ENCODE measurements at places on chromosomes 1 and 21.

- DNase-seq, result no peak
Measured at GRCh38 chr1:191699343-191699742, 458.9 kb upstream of the RGS18 start.

DNA sequence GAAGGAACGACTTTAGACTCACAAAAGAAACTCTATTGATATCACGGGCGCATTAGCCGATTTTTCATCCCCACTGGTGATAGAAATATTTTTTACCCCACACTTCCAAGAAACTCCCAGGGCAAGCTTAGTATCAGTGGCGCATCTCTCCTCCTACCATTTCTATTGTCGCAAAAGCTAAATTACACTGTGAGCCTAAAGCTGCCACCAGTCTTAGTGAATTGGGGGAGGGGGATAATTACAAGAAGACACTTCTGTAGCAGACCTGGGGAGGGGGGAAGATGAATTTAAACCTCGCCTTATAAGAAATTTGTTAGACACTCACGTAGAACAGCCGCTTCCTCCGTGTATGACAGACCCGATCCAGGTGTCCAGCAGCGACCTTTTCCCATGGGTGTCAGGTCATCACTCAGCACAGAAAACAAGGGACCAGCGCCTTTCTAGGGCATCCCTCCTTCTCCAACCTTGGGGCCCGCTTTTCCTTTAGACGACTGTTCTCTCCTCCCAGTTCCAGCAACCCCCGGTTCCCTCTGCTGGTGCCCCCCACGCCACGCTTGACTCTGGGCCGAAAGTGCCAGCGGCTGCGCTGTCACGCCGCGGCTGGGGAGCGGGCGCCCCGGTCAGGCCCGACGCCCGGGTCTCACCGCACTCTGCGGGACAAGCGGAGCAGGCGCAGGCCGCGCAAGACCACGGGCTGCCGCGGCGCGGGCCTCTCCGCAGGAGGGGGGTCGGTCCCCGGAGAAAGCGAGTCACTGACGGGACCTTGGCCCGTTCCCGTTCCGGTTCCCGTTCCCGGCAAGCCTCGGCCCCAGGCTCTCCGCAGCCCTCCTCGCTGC is 821 bp downstream of the PHC2 start:
- peak; percentile 16 for DNase-seq

- DNase-seq, result no peak
Measured at GRCh38 chr1:87765681-87766070, 437.0 kb downstream of the LMO4 start.

- no peak for DNase-seq
Measured at GRCh38 chr1:17586172-17586964, 46.9 kb downstream of the ARHGEF10L start.

DNA sequence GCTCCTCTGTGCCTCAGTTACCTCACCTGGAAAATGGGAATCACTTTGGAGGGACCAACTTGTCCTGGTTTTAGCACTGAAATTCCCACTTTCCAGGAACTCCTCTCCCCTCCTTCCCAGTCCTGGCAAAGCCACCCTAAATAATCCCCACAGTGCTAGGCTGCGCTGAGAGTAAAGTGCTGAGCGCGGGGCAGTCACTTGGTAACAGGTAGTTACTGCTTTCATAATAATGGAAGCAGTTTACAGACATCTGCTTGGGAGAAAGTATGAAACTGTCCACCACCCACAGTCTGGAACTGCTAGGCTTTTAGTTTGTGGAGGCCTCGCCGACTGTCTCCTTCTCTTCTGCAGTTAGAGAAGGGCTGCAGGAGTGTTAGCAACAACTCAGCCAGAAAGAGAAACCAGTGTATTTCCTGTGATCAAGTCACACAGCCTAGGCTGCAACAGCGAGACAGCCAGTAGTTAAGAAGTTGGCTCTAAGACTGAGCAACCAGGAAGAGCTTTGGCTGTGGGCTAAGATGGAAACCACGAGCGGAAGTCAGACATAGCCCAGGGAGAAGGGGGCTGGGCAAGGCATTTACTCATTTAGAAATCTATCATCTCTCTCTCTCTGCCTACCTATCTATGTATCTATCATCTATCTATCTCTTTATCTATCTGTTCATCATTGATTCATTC is 30.8 kb upstream of the ABCG1 start:
- no peak for DNase-seq

- no peak for DNase-seq
Measured at GRCh38 chr1:8424539-8425116, 106.7 kb downstream of the SLC45A1 start.

DNA sequence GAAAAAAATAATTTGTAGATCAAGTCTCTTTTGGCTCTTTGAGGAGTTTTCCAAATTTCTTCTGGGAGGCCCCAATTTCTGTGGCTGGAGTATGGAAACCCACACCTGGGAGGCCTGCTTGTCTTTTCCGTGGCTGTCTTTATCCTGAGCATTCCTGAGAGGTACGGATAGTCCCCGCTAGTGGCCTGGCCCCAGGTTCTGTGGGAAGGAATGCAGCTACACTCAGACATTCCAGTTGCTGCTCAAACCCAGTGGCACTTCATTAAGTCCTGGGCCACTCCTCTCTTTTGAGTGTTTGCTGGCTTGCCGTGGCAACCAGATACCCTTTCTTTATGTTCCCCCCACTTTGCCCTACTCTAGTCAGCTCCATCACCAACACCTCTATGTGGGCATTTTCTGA is 310.4 kb downstream of the ASTN1 start:
- no peak for DNase-seq

DNA sequence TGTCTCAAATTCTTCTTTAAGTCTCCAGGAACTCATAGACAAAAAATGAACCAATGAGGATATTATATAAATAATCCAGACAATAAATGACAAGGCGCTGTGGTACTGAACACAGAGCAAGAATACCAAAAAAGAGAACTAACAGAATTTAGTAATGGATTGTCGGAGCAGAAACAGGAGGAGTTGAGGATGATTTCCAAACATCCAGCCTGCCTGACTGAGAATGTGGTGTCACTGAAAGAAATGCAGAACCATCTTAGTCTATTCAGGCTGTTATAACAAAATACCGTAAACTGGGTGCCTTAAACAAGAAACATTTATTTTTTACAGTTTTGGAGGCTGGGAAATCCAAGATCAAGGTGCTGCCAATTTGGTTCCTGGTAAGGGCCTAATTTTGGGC is 79.7 kb downstream of the RGS2 start:
- DNase-seq, result no peak

- peak; percentile 69 for DNase-seq
Measured at GRCh38 chr1:150981177-150981804, 801 bp upstream of the ANXA9 start.

GRCh38 chr1:169112241-169112640 is 5.8 kb downstream of the ATP1B1 start:
- no peak for DNase-seq

DNA sequence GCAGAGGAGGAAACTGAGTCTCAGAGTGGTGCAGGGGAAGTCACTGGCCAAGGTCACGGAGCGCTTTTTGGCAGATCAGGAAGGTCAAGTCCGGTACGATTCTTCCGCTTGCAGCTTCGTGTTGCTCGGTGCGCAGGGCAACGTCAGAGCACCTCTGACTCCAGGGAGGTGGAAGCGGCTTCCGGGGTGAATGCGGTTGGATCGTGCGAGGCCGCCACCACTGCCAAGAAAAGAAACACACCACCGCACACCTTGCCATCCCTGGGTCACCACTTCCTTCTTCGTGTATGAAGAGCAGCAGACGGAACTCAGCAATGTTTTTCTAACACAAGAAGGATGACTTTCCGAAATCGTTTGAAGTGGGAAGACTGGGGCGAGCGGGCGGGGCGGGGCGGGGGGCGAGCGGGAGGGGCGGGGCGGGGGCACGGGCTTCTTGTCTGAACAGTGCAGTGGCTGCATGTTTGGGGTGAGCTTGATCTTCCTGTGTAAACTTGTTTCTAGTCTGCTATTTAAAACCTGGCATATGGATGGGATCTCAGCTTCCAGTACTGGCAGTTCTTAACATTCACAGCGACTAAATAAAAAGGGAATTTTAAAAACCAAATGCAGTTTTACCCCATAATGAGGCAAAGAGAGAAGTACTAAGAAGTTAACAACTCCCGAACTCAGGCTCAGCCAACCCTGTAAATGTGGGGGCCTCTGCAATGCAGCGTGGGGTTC is 300.0 kb downstream of the RRAGC start:
- no peak for DNase-seq

GRCh38 chr21:40208948-40209345 is 341.7 kb downstream of the PCP4 start:
- DNase-seq, result no peak

- no peak for DNase-seq
Measured at GRCh38 chr1:175218786-175219434, 26.3 kb upstream of the KIAA0040 start.

DNA sequence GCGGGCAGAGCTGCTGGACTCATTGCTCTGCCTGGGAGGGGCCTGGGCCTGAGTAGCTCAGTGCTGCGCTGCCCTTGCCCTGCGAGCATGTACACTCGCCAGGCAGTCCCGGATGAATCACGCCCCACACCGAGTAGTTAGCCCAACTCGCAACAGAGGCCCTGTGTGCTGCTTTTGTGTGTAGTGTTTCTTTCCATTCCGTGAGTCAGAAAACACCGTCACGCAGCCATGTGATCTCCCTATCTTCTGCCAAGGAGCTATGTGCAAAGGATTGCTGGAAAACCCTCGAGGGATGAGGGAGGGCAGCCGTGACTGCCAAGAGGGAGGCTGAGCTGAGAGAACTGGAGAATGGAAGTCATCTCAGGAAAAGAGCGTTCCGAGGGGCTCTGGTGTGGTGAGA is 37.3 kb downstream of the NENF start:
- no peak for DNase-seq

- DNase-seq, result no peak
Measured at GRCh38 chr1:3678361-3679097, 26.2 kb downstream of the TP73 start.

DNA sequence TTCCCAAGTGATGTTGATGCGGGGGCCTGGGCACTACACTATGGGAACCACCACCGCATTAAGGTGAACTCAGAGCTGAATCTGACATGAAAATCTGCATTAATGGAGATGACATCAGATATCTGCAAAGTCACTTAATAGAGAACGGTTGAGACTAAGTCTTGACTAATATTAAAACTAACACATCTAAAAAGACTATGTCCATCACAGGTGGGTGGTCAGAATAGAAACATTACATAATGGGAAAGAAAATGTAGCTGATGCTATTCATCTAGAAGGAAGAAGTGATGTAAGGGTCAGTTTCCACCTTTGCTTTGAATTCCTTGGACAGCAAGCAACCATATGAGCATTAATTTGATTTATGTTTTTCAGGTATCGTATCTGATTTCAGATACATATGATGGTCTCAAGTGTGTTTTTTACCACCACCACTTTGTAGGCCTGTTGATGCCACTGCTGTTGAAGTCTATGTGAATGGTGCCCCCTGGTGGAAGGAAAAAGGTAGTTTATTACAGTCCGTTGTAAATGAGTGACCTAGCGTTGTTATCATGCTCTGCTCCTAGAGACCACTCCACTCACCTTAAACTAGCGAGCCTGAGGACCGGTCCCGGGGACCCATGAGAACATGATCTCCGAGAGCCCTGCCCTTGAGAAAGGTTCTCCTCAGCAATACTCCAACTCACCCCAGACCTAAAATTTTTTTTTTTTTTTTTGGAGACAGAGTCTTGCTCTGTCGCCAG is 73.5 kb downstream of the BACH1 start:
- peak; percentile 19 for DNase-seq
